ENCODE measurements at places on chromosomes 5 and 9.

DNA sequence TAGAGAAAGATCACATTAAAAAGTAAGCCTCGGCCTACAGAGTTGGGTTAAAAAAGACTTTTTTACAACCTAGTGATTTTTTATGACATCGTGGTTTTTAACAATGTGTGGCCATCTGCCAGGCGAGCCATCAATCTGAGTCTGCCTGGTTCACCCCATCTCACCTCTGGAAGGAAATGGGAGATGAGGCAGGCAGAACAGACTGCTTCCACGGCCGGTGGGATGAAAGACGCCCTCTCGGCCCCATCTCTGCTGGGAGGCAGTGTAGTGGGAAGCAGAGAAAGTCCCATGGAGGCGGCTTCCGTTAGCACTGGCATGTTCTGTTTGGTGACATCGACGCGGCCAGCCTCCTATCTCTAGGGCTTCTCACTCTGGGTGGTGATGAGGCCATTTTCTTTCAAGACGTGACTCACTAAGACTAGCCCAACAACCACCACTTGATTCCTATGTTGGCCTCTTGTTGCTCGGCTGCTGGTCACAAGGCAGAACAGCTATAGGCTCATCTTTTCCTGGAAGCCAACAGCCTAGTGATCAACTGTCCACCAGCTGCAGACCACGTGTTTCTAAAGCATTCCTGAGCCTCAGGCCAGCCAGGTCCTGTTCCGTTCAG is 132.4 kb upstream of the OTULINL start:
- no peak for DNase-seq

- no peak for DNase-seq
Observed at GRCh38 chr9:109214414-109214813, 47.4 kb upstream of the FRRS1L start.

DNA sequence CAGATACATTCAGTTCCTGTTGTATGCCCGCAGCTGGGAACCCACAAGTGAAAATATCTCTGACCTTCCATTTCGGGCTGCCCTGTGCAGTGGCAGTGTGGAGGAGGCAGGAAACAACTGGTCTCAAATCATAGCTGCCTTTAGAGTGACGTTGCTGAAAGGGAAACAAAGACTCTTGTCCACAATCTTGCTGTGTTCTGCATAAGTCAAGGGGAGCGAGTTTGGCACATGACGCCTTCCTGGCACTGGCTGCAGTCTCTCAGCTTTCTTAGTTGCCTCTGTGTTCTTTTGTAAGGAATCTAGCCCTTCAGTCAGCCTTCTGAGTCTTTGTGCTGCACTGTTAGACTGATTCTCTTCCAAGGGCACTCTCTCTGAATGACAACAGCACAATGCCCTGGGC is 24.0 kb downstream of the ADAMTS16 start:
- no peak for DNase-seq

- no peak for DNase-seq
Observed at GRCh38 chr5:106587-106986, 14.6 kb downstream of the PLEKHG4B start.

DNA sequence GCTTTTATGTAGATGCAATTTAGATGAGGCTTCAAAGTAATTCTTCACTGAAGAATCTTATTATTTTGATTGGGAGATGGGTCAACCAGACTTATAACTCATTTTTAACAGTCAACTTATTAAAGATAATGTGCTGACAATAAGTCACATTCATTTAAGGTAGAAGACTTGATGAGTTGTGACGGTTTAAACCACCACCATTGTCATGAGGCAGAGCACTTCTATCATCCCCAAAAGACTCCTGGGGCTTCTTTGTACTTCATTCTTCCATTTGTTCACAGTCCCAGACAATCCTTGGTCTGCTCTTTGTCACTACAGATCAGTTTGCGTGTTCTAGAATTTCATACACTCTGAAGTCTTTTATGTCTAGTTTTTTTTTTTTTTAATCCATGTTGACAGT is 346.1 kb downstream of the RASEF start:
- DNase-seq: no peak

DNA sequence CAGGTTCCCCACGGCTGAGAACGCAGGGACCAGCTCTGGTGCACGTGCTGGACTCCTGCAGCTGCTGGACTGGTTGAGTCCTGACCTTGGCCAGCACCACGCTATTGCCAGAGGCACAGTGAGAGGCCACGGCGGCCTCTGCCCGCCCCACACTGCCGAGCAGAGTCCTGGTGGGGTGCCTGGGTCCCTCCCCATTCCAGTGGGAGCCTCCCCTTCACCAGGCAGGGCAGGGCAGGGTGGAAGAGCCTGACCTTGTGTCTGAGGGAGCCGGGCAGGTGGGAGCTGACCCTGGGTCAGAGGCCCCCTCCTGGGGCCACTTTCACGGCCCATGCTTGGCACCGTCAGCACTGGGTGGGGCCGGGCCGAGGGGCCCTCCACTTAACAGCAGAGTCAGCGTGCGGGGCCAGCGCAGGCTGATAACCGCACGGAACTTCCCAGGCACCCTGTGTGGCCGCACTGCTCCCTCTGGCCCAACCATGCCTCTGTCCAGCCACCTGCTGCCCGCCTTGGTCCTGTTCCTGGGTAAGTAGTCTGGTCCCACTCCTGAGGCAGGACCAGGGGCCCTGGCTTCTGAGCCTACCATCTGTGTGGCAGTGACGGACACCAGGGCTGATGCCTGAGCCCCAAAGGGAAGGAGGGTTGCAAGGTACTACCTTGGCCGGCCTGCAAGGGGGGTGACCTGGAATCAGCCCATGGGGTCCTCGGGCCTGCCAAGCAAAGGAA is at the start of gene MAMDC4:
MAMDC4 (plus strand) TSS at position 406 of the 723 bp plus-strand sequence; CDS start at position 477, 71 bp downstream.
- DNase-seq: no peak

DNA sequence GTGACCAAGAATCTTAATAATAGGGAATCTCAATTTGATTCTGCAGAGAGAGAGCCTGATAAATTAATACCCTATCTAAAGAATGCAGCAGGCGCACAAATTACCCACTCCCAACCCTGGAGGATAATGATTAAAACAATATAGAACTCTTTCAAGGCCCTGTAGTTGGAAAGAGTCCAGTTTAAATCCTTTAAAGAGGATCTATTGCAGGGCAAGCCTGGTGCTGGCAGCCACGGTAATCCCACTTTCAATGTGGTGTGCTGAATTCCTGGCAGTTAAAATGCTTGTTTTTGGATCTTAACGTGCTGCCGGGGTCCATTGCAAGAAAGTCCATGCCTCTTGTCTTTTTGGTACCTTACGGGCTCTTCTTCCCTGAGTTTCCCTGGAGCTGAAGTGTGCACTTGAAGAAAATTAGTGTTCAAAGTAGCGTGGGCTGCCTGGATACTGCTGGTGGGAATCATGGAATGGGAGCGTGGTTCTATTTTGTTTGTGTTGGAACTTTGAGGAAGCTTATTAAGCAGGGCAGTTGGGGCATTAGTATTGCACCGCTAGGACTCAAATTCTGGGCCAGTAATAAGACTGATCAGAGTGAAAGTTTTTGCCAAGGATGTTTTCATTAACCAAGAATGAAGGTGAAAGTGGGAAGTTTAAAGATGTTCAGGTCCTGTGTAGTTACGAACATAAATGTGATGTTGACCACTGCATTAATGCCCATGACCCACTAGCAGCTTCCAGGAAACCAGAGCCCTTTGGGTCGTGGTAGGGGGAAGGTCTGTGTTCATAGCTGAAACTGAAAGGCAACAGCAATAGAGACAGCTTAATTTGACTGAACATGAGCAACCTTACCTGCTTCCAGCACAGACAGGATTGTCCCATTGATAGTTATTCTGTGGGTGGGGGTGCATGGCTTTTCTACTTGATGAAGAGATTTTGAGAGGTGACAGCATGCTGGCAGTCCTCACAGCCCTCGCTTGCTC is 20.8 kb downstream of the MARCHF6 start:
- no peak for DNase-seq

GRCh38 chr5:153863951-153864350 is 174.8 kb downstream of the FAM114A2 start:
- DNase-seq: no peak

DNA sequence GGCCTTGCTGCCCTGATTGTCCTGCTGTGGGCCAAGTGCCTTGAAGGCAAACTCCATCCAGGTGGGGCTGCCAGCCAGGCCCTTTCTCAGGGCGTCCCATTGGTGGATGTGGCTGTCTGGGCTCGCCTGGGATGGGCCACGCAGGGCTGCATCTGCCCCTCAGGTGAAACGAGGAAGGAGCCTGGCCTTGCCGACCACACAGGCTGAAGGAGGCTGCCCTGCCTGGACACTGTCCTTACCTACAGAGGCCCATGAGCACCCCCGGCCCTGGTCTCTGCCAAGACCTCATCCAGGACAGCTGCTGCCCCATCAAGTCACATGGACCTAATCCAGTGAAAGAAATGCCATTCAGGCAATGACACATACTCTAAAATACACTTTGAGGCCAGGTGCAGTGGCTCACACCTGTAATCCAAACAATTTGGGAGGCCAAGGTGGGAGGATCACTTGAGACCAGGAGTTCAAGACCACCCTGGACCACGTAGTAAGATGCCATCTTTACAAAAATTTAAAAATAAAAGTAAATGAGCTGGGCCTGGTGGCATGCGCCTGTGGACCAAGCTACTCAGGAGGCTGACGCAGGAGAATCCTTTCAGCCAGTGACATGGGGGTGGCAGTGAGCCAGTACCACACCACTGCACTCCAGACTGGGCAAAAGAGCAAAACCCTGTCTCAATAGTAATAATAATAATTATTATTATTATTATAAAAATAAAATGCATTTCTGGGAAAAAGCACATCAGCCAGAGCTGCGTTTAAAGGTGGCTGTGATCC is 33.9 kb downstream of the PNPLA7 start:
- no peak for DNase-seq

DNA sequence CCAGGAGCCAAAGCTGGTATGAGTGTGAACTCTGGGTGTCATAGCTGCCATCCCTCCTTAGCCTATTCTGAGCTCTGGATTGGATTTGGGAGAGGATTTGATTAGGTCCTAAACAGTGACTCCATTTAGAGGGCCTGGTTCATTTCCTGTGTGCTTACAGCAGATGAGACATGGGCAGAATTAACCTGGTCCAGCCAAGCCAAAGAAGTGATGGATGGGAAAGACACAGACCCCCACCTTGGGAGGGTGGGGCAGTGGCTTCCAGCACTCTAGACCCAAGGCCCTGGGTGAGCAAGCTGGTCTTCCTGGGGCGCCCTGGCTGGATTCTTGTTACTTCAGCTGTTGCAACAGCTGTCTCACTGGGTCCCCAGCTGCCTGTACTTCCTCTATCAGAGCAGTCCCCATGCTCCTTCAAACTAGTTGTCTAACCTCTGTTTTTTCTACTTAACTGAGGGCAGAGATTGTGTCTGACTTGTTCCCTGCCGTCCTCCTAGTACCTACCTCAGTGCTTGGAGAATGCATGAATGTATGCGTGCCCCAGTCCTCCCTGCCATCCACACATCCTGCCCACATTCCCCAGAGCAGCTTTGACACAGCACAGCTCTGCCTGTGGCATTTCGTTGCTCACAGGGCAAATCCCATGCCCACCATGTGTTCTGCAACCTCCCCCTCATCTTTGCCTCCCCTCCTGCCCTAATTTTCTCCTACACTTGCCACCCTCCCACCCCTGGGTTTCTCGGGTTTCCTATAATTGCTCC is 115.9 kb downstream of the RGS3 start:
- no peak for DNase-seq

DNA sequence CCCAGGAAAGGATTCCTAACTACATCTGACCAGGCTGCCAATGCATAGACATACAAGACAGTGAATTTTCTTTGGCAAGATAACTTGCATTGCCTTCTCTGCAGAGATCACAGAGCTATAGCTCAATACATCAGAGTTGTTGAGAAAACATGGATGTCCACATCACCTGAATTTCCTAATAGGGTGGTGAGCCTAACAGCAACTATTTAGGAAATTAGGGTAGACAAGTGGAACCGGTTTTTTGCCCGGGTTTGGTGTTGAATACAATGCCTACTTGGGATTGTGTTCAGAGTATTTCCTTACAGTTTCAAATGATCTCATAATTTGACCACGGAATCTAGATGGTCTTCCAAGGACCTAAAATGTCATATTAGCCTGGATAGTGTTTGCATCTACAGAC is 262.7 kb downstream of the KIF4B start:
- no peak for DNase-seq

GRCh38 chr5:131460867-131461572 is 174.0 kb downstream of the RAPGEF6 start:
- DNase-seq: no peak

DNA sequence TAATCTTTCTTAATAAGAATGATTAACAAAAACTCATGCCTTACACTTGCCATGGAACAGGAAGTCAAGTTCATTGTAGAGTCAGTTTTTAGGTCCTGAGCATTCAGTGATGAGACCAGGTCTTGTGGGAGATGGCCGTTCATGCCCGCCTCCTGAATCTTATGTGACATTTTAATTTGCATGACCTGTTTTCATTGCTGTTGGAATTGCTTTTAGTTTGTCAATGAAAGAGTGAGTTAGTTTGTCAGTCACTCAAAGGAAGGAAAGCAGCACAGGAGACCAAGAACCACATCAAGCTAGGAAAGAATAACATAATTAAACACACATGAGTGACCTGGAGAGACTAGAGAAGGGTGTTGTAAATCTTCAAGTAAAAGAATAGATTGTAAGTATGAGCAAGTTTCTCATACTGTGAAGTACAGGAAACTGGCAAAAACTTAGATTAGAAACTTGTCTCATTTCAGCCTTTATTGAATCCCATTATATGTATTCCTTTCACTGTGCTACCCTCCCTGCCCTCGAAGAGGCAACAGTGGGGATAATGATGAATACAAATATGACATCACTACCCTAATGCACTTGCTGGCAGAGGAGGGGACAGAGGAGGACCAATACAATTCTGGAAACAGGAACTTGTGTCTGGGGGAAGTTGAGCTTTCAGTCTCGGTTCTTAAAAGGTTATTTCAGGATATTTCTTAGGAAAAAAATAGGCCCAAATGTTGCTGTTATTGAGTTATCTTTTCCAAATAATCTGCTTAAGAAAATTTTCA is 64.3 kb upstream of the C6 start:
- no peak for DNase-seq

- DNase-seq: no peak
Observed at GRCh38 chr9:137147793-137148160, 8.8 kb downstream of the GRIN1 start.

DNA sequence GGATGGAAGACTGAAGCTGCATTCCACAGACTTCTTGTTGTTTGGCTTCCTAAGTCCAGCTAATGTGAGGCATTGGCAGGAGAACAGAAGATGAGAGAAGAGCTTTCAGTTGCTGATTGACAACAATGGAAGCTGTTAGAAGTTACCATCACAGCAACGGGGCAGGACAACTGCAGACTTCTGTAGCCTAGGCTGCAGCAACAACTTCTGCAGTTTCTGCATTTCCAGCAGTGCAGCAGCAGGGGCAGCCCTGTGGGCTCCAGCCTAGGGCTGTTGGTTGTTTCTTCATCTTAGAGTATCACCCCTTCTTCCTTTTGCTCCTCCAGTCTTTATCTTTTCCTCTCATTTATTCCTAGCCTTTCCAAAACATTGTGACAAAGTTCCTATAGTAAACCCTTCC is 528.8 kb upstream of the PTGER4 start:
- DNase-seq: no peak

Data from stimulated activated CD8-positive, alpha-beta memory T cell treated with anti-CD3 and anti-CD28 coated beads, Interleukin-12 subunit alpha, Interleukin-12 subunit beta, amount 100 ng/mL, for 4 hours (primary cell).